ENCODE measurements at places on chromosomes 6 and 20. TPM values are rescaled to one million over a fixed set of nuclear protein-coding genes. Genes with fewer than 3 reads are reported as not detected.

Gene BPI
- total RNA-seq: not detected

Gene BNIP5
- total RNA-seq: not detected

Gene EPHA7
- total RNA-seq: 0.52 TPM

Gene POLH
- 12.1 TPM for total RNA-seq

Gene MMP24
- total RNA-seq: 0.52 TPM

Gene ZMYND8
- total RNA-seq: 12.8 TPM

Gene TEAD3
- 15.4 TPM for total RNA-seq

DNA sequence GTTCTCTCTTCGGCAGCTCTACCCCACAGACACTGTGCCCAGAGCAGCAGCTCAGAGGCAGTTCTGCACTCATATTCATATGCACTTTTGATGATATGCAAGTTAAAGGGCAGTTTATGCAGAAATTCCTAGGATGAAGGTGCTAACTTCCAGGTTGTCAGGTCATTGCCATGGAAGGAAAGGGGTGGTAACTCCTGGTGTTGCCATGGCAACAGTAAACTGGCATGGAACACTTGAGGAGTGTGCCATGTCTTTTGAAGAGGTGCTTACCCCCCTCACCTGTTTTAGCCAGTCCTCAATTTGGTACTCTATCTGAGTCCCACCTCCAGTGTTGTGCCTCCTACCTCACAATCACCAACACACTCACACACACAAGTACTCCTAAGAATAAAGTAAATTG, 539.4 kb upstream of the BTBD3 start:
- DNase-seq: no peak

DNA sequence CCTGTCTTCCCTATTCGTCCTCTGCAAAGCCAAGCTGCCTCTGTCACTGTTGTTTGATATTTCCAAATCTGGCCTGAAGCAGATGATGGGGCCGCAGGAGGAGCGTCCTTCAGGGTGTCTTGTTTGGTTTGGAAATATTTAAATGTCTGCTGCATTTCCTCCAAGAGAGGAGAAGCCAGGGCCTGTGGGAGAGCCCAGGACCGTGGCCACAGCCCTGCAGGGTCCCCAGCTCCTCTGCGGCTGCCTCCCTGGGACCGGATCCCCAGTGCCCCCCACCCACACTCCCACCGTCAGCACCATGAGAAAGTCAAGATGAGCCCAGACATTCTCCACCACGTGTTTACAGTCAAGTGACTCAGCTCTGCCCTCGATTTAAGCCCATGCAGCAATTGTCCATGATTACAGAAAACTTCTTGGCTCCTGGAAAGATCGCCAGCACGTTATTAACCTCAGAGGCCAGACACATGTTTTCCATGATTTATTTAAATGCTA, 18.2 kb downstream of the FOXF2 start:
- no peak for DNase-seq

GRCh38 chr6:41741625-41742490, 5.3 kb downstream of the PGC start:
- peak; percentile 66 for DNase-seq

- DNase-seq: peak; percentile 88
Observed at GRCh38 chr6:225121-225721, 67.1 kb upstream of the DUSP22 start.

DNA sequence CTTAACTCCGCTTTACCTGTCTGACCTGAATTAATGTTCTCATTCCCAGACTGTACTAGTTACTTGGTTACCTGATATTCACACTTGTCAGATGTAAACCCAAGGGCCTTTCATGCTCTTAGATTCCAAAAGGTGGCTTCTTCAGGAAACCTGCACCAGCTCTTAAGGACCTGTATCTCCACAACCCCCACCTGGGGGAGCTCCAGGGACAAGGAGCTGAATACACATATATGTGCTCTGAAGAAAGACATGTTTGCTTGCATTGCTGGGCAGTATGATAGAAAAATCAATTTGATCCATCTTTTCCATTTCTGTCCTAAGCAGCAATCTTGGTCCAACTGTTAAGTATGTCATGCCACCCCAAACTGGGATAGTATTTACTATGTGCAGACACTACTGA, 64.8 kb upstream of the POU3F2 start:
- DNase-seq: peak; percentile 47

DNA sequence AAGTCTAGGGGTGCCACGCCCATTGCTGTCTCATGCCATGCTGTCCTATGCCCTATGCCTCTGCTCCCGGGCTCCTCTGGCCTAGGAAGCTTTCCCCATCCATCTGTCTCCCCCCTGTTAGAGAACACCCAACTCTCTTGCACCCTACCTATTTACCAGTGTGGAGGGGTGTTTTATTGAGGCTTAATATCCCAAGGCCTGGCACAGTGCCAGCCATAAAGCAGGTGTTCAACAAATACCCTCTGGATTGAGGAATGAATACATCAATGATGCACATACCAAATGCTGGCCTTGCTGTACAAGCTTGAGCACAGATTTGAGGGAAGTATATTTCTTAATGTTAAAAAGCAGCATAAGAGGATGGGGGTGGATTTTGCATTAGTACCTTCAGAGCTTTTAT, 38.3 kb downstream of the METTL24 start:
- DNase-seq: no peak

DNA sequence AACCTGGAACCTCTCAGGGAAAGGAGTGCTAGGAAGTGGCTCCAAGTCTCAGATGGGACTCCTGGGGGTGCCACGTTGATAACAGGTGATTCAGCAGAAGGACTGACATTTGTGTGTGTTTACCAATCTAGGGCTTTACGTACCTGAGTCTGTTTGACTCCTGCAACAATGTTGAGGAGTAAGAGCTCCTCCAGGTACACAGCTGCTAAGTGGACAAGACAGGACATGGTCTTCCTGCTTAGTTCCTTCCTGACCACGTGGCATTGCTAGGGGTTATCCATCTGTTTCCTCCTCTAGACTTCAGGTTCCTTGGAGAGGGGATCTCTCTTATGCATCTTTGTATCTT, 164.5 kb upstream of the SLC24A3 start:
- DNase-seq: no peak

DNA sequence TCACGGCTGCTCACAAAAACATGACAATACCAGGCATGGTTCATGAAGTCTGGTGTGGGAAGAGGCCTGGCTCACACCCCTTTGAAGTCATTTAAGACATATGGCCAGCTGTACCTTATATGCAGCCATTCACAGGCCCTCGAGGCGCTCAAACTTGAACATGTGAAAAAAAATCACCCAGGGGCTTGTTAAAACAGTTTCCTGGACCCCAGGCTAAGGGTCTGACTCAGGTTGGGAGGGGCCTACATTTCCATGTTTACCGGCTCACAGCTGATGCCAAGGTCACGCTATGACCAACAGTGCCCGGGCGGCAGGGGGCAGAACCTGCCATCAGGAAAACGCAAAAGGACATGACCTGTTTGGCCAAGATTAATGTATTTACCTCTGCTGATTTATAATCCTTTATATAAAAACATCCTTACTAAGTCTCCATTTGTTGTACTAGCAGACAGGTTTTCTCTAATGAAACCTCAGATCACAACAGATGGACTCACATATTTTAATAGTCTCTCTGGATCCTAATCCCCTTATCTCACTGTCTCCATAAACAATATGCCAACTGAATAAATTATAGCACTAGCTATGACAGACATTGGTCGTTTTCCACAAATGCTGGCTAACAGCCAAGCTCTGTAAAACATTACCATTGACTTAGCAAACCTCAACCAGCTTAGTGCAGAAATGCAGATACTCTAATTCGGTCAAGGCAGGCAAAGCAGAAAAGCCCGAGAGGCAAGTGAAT, 19.9 kb downstream of the EZR start:
- DNase-seq: peak; percentile 58

- DNase-seq: no peak
Observed at GRCh38 chr6:1518855-1519254, 90.9 kb upstream of the FOXC1 start.

DNA sequence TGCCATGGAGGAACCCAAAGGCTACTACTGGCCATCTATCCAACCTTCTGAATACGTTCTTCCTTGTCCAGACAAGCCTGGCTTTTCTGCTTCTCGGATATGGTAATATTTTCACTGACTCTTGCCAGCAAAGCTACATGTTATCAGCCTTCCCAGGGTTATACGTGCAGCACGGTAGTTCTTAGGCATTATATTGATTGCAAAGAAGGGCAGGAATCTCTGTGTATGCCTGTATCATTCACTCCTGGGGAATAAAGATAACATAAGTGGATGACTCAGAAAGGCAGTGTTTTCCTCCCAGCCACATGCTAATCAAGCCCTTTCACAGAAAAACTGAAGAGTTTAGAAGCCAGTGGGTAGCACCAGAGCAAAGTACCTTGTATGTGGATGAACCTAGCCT, 98.7 kb downstream of the ADGRG6 start:
- no peak for DNase-seq

DNA sequence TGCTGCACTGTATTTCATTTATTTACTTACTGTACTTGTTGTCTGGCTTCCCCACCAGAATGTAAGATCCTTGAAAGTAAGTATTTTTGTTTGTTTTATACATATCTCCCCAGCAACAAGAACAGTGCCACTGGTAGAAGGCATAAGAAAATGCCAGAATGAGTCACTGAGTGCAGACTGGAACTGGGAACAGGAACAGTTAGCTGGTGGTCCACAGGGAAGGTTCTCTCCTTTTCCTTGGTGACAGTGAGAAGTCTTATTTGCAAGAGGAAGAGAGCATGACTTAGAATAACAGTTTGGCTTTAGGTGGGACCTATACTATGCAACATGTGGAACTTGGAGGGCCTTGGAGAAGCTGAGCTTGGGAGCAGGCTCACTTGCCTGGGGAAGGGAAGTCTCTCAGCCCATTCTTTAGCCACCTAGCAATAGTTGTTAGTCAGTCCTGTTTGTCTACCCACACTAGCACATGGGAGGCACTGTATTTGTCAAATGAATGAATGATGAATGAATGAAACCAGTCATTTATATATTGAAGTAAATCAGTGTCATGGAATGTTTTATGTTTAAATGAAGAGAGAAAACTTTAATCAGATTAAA, 203.5 kb downstream of the KCNQ5 start:
- peak; percentile 42 for DNase-seq
